ENCODE measurements at places on chromosomes 12 and 14.

GRCh38 chr12:11648514-11649412 is 711 bp upstream of the ETV6 start:
- peak; percentile 77 for DNase-seq
- peaks cover 27% of the 10 kb centered on the region for H3K4me1 ChIP-seq
- peak overlapping the region; percentile 95 for H3K4me3 ChIP-seq
- no peaks in the 10 kb centered on the region for H3K36me3 ChIP-seq

DNA sequence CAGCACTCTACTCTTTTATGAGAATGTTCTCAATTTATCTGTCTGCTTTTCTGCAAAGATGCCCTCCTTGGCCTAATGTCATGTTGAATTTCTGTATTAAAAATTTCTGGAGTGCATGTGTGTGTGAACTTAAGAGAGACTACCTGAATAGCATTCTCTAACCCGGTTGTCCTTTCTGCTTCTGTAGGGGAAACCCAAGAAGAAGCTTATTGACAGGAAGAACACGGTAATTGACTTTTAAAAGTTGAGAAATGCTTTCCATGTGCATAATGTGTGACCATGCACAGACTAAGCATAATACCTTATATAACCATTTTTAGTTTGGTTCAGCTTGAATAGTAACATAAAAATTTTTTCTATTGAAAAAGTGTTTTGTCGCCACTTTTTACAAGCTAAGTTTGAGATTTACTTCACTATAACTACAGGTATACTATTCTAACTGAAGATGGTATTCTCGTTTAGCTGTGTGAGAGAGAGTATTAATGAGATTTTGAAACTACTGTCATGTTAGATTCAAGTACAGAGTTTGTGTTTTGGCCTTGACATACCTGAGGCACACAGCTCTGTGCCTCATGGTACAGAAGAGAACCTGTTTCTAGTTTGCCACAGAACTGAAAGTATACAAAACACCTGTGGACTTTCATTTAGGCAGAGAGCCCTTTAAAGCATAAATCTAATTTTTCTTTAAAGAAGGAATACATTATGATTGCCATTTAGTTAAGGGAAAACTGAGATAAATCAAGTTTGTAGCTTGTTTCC is 96.8 kb downstream of the TTLL5 start:
- DNase-seq, result no peak
- H3K27ac ChIP-seq, result no peak overlapping the region
- no peak overlapping the region for H3K4me3 ChIP-seq
- no peaks in the 10 kb centered on the region for H3K27me3 ChIP-seq
- H3K4me1 ChIP-seq, result peaks cover 12% of the 10 kb centered on the region
- H3K36me3 ChIP-seq, result peaks cover 8% of the 10 kb centered on the region

DNA sequence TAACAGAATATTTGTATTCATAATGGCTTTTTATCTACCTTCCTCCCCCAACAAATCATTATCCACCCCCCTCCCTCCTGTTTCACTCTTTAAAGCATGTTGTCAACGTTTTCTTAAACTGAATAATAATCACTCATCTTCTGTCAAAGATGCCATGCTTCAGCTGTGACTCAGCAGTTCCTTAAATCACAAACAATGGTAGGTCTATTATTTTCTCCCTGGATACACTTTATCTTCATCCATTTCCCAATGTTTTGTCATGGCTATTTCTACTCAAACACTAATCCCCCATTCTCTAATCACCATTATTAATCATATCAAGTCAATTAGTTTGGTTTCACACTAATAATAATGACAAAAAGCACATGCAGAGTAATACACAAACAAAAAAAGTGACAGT is 6.5 kb downstream of the CLEC12B start:
- no peak overlapping the region for H3K4me3 ChIP-seq
- no peaks in the 10 kb centered on the region for H3K27me3 ChIP-seq
- H3K27ac ChIP-seq, result peak overlapping the region; percentile 67

- peak overlapping the region; percentile 67 for H3K4me3 ChIP-seq
- H3K27ac ChIP-seq, result 0 out of 2 replicates have a peak overlapping the region, but pooled peaks have one; percentile 2
- peak; percentile 55 for DNase-seq
- peaks cover 16% of the 10 kb centered on the region for H3K27me3 ChIP-seq
- H3K36me3 ChIP-seq, result no peaks in the 10 kb centered on the region
- H3K4me1 ChIP-seq, result peaks cover 17% of the 10 kb centered on the region
Observed at GRCh38 chr14:61438860-61439765, 117.7 kb downstream of the PRKCH start.

GRCh38 chr12:124418791-124419190 is 123.9 kb downstream of the RFLNA start:
- no peak for DNase-seq
- H3K36me3 ChIP-seq, result peaks cover 35% of the 10 kb centered on the region
- no peak overlapping the region for H3K4me3 ChIP-seq

DNA sequence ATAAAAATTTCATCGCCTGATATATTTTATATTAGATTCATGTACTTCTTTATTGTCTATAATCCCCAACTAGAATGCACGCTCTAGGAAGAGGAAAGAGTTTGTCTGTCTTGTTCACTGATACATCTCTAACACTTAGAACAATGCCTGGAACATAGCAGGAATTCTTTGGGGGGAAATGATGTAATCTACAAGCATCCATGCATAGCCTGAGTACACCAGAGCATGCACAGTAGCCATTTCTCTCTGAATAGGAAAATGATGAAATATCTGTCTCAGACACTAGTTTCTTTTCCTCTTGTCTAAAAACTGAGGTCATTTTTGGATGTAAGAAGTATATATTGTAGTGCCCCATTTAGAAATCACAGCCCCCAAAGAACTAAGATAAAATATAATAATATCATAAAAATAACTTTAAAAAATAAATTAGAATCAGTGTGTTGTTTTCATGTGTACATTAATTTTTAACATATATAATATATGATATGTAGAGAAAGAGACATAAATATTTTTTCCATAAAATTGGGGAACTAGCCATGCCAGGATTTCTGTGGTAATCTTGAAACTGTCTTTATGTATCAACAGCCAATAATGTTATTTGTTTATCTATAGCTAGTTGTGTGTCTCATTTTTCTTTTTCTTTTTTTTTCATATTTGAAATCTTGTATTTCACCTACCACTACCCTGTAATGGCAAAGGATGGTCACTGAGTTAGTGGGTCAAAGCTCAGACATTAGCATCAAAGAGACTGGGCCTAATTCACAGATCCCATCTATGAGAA is 155.6 kb upstream of the TMCC3 start:
- no peaks in the 10 kb centered on the region for H3K4me1 ChIP-seq
- H3K27me3 ChIP-seq, result no peaks in the 10 kb centered on the region
- H3K27ac ChIP-seq, result no peak overlapping the region
- peak; percentile 5 for DNase-seq

GRCh38 chr12:117165342-117165741 is 24.9 kb downstream of the FBXO21 start:
- no peak overlapping the region for H3K27ac ChIP-seq
- no peaks in the 10 kb centered on the region for H3K4me1 ChIP-seq
- no peak overlapping the region for H3K4me3 ChIP-seq
- no peak for DNase-seq

- H3K27me3 ChIP-seq, result no peaks in the 10 kb centered on the region
- H3K4me1 ChIP-seq, result peaks cover 28% of the 10 kb centered on the region
- DNase-seq, result peak; percentile 61
Observed at GRCh38 chr12:78403136-78403535, 461.4 kb upstream of the SYT1 start.

DNA sequence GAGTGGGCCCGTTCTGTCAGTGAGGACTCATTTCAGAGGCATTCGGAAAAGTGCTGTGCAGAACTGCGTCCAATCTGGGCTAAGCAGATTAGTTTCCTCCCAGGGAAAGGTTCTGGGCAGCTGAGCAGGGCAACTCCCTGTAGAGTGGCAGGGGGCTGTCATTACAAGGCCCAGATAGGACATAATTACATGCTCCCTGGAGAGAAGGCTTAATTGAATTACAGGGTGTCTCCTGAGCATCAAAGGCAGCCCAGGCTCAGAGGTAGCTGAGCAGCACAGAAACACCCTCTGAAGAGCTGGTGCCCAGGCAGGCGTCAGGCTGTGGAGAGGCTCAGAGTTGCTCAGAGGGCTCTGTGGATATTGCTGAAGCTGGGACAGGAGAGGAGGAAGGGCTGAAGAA is 36.0 kb downstream of the SLC8A3 start:
- no peaks in the 10 kb centered on the region for H3K36me3 ChIP-seq
- no peak for DNase-seq
- no peak overlapping the region for H3K27ac ChIP-seq
- no peak overlapping the region for H3K4me3 ChIP-seq
- no peaks in the 10 kb centered on the region for H3K4me1 ChIP-seq
- H3K27me3 ChIP-seq, result no peaks in the 10 kb centered on the region

DNA sequence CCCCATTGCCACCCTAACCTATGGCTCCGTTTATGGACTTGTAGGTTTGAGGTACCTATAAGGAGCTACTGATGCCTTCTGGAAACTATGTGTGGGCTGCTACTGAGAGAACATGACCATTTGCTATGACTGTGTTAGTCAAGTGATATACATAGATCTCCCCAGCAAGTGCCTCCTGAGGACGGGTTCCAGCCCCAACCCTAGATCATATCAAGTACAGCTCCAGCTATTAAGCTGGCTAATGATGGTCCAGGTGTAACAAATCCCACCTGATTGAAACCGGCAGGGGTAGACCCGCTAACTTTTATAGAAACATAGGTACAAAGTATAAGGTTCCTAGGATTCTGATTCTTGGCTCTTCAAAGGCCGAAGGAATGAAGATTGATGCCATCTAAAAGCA is 23.7 kb downstream of the NINJ2 start:
- no peak overlapping the region for H3K4me3 ChIP-seq
- no peak for DNase-seq
- H3K4me1 ChIP-seq, result peaks cover 15% of the 10 kb centered on the region
- no peaks in the 10 kb centered on the region for H3K36me3 ChIP-seq
- H3K27ac ChIP-seq, result no peak overlapping the region

DNA sequence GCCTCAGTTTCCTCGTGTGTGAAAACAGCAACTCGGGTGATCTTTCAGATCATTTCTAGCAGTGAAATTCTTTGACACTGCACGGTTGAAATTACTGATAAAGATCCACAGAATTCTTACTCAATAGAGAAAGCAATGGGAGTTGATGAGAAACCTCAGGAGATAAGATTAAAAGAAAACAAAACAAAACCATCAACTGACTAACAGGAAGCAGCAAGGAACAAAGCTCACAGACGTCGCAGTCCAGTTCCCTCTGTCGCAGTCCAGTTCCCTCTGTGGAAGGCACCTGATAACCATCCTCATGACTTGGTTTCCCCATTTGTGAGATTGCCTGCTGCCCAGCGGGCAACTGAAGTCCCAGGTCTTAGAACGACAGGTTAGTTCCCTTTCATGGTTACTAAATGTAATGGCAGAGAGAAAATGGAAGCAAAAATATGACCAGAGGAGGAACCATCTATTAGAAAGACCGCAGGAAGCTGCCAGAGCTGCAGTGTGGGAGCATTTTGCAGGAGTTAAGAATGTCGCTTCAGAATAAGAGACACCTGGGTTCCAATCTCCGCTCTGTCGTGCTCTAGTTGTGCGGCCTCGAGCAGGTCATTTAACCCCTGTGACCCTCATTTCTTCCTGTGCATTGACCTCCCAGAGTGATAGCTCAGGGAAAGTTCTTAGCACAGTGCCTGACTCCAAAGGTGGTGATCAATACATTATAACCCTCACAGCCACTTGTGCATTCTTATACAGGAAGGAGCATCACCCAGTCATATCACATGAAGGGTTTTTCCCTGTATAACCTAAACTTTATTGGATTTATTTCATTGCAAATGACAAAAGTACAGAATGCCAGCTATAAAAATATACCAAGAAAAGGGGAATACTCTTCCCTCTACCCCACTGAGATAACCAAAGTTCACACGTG is 5.1 kb upstream of the MED13L start:
- H3K4me3 ChIP-seq, result peak overlapping the region; percentile 45

DNA sequence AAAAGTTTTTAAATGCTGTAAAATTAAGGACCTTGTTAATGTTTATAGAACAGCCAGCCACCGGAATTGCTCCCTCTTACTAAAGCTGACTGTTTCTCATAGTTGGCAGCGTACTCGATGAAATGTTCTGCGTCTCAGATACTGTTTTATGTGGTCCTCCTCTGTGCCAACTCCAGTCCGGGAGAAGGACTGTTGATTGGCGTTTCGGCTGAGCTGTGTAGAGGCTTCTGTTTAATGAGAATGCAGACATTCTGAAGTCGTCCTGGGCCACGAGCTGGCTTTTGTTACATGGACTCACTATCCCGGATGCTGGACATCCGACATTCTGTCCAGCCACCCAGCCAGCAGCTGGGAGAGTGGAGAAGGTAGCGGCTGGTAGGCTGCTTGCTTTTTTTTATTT is 75.4 kb downstream of the WDR20 start:
- peak overlapping the region; percentile 11 for H3K27ac ChIP-seq
- peaks cover 9% of the 10 kb centered on the region for H3K36me3 ChIP-seq
- H3K27me3 ChIP-seq, result peaks cover 15% of the 10 kb centered on the region
- H3K4me1 ChIP-seq, result peaks cover 17% of the 10 kb centered on the region

GRCh38 chr12:54196396-54196795 is 7.6 kb upstream of the SMUG1 start:
- H3K4me1 ChIP-seq, result peaks cover 28% of the 10 kb centered on the region
- H3K27ac ChIP-seq, result no peak overlapping the region
- no peaks in the 10 kb centered on the region for H3K36me3 ChIP-seq
- DNase-seq, result no peak

DNA sequence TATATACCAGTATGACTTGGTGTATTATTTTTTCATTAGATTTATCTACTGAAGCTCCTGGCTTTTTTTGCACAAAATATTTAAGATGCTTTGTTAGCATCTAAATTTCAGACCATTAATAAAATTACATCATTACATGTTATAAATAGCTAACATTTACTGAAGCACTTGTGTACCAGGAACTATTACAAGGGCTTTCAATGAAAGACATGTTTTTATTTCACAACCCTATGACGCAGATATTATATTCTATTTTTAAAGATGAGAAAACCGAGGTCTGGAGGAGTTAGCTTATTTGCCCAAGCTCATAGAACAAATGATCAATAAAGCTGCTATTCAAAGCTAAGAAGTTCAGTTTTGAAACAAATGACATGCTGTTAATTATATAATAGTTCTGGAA is 420.4 kb upstream of the DCN start:
- no peaks in the 10 kb centered on the region for H3K4me1 ChIP-seq
- H3K36me3 ChIP-seq, result no peaks in the 10 kb centered on the region
- no peak overlapping the region for H3K27ac ChIP-seq
- DNase-seq, result no peak
- H3K27me3 ChIP-seq, result no peaks in the 10 kb centered on the region
- no peak overlapping the region for H3K4me3 ChIP-seq

GRCh38 chr14:72613231-72613974 is 280.5 kb downstream of the DPF3 start:
- H3K4me1 ChIP-seq, result peaks cover 85% of the 10 kb centered on the region
- 0 out of 2 replicates have a peak overlapping the region, but pooled peaks have one; percentile 24 for H3K27ac ChIP-seq
- H3K4me3 ChIP-seq, result no peak overlapping the region
- no peaks in the 10 kb centered on the region for H3K36me3 ChIP-seq
- DNase-seq, result no peak
